Activated CD8-positive, alpha-beta memory T cell treated with anti-CD3 and anti-CD28 coated beads, Interleukin-2, amount 10 ng/mL, durations not matched to agents 7 days and 5 days (primary cell): ENCODE measurements at places on chromosomes 7 and 10.

- DNase-seq = no peak
Measured at GRCh38 chr7:91043186-91043585, 221.0 kb upstream of the FZD1 start.

- DNase-seq = no peak
Measured at GRCh38 chr7:6228361-6229229, 43.8 kb downstream of the CYTH3 start.

DNA sequence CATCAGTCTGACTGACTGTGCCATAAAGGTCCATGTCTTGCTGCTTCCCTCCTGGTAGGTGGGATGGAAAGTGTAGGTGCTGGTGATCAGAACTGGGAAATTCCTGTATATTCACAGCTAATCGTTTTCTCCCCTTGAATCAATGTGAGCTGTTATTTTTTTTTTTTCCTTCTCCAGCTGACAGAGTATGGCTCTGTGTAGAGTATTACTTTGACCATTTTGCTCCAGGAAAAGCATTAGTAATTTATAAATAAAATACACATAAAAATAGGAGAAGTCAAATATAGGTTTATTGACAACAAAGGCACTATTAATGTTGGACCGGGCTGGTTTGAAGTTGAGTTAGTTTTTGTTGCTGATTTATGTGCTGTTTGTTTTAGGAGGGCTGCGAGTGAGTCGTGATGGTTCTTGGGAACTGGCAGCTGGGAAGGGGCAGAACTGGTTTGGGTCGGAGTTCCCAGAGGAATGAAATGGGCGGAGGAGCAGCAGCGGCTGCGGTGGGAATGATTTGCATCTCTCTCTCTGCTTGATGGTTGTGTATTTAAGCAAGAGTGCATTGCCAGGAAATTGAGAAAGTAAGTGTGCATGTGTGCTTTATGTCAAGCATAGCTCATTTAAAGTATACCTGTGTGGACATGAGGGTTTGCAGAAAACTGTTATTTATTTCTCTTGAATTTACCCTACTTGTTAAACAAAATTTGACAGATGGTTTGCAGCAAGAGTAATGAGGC lies 80.9 kb downstream of the LRMDA start:
- DNase-seq = no peak

- DNase-seq = no peak
Measured at GRCh38 chr7:150981644-150982043, 3.5 kb upstream of the KCNH2 start.

GRCh38 chr10:30476511-30477155 lies 42.6 kb downstream of the MAP3K8 start:
- no peak for DNase-seq

GRCh38 chr7:151168003-151168786 lies 701 bp upstream of the GBX1 start:
- DNase-seq = peak; percentile 67
